ENCODE measurements at places on chromosomes 7 and 10.

DNA sequence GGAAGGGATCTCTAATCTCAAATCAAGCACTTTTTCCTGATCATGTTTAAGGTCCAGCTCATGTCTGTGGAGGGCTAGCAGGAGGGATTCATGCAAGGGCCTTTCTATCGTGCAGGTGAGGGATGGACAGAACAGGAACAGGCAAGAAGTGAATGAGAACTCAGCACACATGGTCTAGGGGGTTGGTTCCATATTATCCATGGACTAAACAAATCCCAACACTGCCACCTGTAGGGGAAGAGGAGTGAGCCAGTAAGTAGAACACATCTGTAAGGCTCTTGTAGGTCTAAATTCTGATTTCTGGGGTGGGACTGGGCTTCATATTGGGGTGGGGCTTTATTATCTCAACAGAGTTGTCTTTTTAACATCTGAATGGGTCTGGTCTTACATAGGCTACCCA lies 138.0 kb upstream of the TARP start:
- DNase-seq, result no peak

DNA sequence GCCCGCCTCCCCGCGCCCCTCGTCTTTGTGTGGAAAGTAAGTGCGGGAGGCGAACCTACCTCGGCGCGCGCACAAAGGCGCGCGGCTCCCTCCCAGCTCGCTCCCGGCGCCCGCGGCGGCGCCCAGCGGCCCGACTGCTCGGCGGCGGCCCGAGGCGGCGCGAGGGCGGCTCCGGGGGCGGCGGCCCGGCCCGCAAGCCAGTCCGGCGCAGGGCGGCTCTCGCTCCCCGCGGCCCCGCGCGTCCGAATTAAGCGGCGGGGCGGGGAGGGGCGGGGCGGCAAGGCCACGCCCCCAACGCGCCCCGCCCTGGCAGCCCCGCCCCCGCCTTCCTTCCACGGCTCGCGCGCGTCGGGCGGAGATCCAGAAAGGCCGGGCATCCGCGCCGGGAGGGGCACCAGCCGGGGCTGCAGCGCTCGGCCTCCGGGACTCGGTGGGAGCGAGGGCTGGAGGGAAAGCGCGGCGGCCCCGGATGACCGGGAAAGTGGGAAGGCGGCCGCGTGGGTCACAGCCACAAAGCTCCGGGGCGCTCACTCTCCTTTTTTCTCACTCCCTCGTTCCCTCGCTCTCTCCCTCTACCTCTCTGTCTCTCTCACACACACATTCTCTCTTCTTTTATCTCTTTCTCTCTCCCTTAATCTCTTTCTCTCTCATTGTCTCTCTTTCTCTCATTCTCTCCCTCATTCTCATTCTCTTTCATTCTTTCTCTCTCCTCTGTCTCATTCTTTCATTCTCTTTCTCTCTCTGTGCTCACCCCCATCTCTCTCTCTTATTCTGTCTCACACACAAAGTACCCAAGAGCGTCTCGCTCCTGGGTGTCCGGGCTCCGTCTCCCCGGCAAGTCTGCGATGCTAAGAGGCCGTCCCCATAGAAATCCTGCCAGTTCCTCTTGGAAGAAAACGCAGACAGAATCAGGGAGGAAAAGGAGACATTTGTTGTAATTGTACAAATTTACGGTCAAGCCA lies 170.2 kb downstream of the FAM107B start:
- DNase-seq, result no peak

- DNase-seq, result no peak
Observed at GRCh38 chr7:107035446-107035845, 9.1 kb upstream of the PRKAR2B start.

GRCh38 chr10:115045499-115045898 lies 47.7 kb upstream of the ATRNL1 start:
- no peak for DNase-seq

DNA sequence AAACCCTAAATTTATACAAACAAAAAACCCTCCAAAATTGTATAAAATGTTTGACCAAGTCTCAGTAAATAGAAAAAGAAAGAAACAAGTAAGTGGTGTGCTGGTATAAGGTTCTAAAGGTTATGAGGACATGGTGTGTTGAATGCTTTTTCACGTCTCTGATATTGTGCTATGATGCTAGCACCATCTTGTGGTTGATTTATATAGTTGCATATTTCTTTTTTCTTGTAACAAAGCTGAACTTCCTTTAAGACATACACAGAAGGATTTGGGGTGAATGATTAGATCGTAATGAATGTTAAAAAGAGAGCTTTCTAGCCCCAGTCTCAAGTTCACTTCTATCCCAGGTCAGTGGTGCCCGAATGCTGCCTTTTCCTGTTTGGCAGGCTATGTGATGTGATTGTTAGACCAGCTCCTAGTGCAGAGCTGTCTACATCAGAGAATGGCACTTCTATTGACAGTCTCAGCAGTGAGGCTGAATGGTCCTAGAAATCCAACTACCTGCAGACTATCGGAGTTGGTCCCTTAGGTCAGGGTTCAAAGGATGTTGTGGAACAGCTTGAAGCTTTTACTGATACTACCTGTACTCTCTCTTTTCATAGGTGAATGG lies 25.0 kb downstream of the VTI1A start:
- DNase-seq, result no peak

DNA sequence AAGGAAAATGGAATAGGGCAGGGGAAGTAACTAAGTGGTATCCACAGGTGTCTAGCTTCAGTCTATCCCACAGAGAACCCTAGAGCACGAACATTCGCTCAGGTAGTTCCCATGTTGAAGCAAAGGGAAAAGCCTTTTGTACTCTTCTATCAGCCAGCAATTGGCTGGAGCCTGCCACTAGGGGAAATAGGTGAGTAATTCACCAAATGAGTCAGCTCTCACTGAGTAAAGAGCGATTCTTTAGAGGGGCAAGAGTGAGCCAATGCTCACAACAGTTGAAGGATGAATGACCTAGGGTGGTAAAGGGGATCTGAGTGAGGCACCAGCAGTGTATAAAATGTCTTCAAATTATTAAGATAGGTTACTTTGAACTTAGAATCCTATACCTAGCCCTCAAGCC lies 94.1 kb upstream of the ZNF800 start:
- DNase-seq, result no peak
